Stimulated activated CD8-positive, alpha-beta memory T cell treated with anti-CD3 and anti-CD28 coated beads, Interleukin-2, amount 100 ng/mL, for 48 hours (primary cell): ENCODE measurements at places on chromosomes 5 and 9.

DNA sequence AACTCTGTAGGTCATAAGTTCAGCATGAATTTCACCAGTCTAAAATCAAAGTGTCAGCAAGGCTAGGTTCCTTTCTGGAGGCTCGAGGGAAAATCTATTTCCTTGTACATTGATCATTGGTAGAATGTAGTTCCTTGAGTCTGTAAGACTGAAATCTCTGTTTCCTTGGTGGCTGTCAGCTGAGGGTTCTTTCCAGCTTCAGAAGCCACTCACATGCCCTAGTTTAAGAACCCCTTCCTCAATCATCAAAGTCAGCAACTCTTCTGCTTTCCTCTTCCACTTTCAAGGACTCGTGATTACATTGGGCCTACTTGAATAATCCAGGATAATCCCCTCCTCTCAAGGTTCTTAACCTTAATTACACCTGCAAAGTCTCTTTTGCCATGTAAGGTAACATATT, 4.9 kb upstream of the SCAMP1 start:
- DNase-seq = no peak

DNA sequence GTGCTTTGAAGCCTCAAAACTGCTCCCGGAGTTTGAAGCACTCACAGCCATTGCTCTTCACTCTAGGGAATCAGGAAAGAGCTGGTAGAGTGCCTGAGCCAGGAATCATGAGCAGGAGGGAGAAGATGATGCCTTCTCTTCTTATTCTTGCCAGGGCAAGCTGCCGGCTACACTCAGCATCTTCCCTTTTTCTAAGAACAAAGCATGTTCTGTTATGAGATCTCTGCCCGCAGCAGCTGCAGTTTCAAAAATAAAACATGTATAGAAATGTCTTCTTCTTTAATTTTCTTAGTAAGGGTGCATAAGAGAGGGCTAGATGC, 57.9 kb upstream of the RICTOR start:
- DNase-seq = no peak

DNA sequence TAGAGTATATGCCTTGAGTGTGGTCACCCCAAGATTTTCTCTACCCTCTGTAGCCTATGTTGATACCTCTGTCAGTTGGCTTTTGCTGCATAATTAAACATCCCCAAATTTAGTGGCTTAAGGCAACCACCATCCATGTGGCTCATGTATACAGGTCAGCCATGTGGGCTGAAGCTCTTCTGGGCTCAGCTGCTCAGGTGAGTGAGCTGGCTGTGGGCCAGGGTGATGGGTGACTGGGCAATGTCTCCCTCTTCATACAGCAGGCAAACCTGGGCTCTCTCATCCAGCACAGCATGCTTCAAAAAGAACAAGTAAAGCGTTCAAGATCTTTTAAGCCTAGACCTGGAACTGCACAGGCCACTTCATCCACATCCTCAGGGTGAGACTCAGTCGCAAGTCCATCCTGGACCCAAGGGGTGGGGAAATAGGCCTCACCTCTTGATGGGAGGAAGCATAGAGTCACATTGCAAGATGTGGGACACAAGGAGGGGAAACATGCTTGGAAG, 188.2 kb upstream of the TAS2R1 start:
- DNase-seq = no peak

GRCh38 chr9:10855847-10856246, 243.0 kb upstream of the PTPRD start:
- no peak for DNase-seq

DNA sequence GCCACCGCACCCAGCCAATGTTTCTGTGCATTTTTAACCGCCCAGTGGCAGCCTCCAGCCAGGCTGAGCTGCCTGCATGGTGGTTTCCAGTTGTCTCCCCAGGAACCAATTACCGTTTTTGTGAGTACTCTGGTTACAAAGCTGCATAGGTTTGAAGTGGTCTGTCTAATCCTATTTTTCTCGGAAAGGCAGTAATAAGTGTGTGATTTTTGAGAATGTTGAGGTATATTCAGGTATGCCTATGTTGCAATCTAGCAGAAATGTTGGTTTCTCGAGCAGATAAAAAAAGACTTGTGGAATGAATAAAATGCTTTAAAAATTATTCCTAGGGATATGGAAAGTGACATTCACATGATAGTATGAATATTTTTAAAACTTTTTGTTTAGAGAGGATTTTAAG, 41.5 kb upstream of the ANKH start:
- DNase-seq = no peak
